ENCODE measurements at places on chromosomes 4 and X.

GRCh38 chrX:67523002-67523681, 20.7 kb upstream of the AR start:
- DNase-seq, result no peak

DNA sequence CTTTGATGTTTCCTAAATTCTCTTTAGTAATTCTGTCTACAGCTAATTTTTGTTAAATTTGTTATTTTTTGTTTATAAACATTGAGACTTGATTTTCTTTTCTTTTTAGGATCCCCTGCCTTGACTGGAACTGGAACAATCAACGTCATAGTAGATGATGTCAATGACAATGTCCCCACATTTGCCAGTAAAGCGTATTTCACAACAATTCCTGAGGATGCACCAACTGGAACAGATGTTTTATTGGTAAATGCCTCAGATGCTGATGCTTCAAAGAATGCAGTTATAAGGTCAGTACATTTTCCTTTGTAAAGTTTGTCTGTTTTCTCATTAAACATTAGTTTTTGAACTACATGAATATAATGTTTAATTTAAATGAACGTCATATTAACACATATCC, 119.4 kb downstream of the FAT4 start:
- DNase-seq, result no peak

DNA sequence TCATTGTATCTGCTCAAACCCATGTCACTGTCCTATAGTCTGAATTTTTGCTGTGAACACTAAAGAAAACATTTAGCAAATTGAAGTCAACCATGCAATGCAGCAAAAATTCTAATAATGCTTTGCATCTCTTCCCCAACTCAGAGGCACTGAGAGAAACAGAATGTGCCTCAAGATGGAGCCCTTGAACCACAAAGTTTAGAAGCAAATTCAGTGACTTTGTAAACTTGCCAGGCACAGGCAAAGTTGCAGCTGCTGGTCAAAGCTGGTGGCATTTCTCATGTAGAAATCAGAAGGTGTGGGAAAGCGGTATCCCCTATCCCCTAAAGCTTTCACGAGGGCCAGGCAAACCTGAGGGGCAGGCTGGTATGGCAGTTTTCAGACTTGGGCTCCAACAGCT, 121.7 kb upstream of the DIPK2B start:
- DNase-seq, result peak; percentile 77

GRCh38 chrX:23953908-23954269, 46.1 kb downstream of the CXorf58 start:
- no peak for DNase-seq

- no peak for DNase-seq
Observed at GRCh38 chr4:87497159-87497558, 32.0 kb downstream of the SPARCL1 start.

DNA sequence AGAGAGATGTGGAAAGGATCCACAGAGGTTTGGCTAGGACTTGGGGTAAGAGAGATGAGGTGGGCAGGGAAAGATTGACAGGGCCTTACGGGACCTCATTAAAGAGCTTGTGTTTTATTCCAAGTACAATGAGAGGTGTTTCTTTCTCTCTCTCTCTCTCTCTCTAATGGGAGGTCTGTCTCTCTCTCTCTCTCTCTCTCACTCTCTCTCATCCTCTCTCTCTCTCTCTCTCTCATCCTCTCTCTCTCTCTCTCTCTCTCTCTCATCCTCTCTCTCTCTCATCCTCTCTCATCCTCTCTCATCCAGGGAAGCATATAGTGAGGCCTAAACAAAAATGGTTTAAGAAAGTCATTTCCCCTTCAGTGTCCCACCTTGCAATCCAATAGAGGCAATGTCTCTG, 5.4 kb downstream of the JADE3 start:
- DNase-seq, result no peak

DNA sequence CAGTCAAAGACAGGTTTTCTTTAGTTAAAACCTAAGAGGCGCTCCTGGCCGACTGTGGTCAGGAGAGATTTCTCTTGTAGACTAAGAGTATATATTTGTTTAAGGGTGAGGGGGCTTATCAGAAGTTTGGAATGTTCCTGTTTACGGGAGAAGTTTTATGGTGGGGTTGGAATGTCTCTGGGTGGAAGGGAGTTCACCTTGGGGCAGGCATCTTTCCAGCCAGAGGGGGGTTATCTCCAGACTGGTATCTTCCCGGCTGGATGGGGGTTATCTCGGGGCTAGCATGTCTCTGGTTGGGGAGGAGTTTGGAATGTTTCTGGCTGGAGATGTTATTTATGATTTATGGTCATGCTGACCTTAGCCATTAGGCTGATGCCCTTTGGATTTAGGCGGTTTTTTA, 116.0 kb downstream of the COX7B2 start:
- DNase-seq, result no peak

GRCh38 chr4:10204401-10205058, 87.9 kb upstream of the WDR1 start:
- peak; percentile 62 for DNase-seq

- no peak for DNase-seq
Observed at GRCh38 chr4:12987284-12987683, 496.9 kb downstream of the RAB28 start.

Data from HT1080 (cell line).